ENCODE measurements at places on chromosomes 2 and 18. TPM values are rescaled to one million over a fixed set of nuclear protein-coding genes. Genes with fewer than 3 reads are reported as not detected.

- no peak for DNase-seq
These were observed 140.7 kb downstream of the ESCO1 start for GRCh38 chr18:21459706-21460286.

INPP5D gene
- total RNA-seq: 123 TPM

- no peak for DNase-seq
These were observed 193.7 kb downstream of the ARHGAP28 start for GRCh38 chr18:6923220-6923619.

DNA sequence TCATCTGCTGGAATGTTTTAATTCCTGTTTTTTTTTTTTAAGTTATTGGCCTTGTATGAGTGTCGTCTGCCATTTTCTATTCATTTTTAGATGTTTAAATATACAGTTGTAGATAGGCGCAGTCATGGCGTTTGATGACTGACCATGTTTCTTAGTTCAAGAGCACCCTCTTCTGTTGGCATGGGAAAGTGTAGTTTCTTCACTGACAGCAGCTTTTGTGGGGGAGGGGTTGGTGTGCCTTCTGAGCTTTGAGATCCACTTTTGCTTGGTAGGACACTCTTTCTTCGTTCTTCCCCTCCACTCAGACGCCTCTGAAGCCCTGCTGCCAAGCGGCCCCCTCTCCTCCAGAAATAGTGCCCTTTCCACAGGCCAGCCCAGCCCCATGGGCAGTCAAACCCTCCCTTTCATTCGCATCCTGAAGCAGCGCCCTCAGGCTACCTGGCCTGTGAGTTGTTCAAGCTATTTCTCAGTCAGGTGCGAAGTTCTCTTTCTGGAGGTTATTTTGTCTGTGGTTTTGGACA lies 492.0 kb downstream of the TNS1 start:
- DNase-seq: no peak

DNA sequence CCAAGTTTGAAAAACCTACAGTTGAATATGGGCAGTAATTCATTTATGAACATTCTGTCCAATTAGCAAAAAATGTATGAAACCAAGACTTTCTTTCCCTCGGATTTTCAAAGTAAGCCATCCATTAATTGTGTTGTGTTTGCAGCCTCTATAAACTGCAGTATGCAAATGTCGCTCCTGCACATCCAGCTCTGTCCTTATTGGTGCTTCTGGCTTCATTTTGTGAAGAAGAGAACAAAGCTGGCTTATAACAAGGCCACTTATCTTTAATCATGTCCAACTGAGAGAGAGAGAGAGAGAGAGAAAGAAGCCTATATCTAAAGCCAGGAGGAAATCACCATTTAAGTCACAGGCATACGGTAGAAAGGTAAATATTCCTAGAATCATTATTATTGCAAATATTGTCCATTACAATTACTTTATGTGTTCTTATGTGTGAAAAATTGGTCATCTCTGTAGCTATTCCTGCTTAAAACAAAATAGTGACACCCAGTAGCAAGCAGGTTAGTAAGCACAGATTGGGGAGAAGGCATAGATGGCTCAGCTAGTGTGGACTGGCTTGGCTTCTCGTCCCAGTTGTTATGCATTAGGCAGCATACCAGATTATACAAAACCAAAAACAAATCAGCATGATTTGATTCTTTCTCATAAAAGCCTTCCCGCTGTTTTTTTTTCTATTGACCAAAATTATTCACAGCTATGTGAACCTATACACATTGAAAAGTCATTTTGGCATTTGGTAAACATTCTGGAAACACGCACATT lies 726.4 kb upstream of the SOX11 start:
- no peak for DNase-seq

OR6B2 gene
- total RNA-seq: not detected

DNA sequence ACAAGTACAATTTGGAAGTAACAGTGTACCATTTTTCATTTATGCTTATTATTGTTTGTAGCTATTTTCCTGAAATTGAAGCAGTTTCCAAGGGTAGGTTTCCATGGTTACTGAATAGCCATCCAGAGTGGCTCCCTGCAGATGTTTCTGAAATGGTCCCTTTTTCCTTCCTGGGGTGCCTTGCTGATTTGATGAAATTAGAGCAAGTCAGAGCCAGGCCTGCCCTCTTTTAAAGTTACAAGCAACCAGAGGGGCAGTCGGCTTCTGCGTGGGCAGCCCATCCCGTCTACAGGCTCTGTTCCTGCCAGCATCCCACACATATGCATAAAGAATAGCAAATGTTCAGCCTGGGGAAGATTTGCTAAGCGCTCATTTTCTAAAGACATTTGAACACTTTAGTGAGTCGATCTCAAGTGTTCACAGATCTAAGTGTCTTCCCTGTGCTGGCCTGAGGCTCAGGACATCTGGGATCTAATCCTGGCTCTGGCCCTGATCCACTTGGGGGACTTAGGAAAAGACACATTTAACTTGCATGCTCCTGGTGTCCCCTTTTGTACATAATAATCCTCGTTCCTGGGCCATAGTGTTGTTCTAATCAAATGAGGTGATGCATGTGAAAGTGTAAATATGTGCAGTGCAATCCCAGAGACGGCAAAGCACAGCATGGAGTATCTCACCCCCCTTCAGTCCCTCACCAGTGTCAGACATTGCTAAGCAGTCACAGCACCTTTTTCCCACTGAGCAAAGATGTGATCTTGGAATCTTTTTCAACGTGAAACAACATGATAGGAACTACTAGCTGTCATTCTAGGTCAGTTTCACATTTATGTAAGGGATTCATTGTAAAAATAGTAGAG lies 92.2 kb downstream of the STPG4 start:
- DNase-seq: no peak

- DNase-seq: no peak
These were observed 82.6 kb downstream of the CCDC93 start for GRCh38 chr2:117931266-117931665.

- DNase-seq: no peak
These were observed 154.4 kb upstream of the ACAA2 start for GRCh38 chr18:49967636-49968313.

IL1B gene
- not detected for total RNA-seq

GRCh38 chr2:185142677-185143076 lies 544.3 kb downstream of the ZNF804A start:
- no peak for DNase-seq

GRCh38 chr2:129870685-129871241 lies 108.7 kb upstream of the RAB6C start:
- DNase-seq: no peak

SLC8A1 gene
- total RNA-seq: 0.34 TPM

LBX2 gene
- total RNA-seq: not detected

DNA sequence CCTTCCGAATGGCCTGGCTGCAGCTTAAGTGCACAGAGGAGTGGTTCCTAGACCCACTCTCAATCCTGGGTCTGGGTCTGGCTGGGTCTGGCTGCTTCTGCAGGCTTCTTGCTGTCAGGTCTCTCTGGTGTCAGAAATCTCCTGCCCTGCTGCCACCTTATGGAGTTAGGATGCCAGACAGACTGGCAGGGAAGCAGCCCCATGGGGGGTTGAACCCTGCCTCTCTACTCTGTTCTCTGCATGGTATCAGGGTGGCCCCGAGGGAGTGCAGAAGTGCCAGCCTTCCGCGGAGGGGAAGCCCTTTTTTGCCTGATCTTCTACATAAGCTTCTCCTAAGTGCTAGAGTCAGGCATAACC lies 89.4 kb downstream of the ZCCHC2 start:
- no peak for DNase-seq

ANKAR gene
- 13.0 TPM for total RNA-seq

GRCh38 chr2:216090369-216090786 lies 8.7 kb downstream of the TMEM169 start:
- DNase-seq: no peak

GRCh38 chr2:230453006-230453405 lies 37.0 kb downstream of the SP100 start:
- no peak for DNase-seq
